ENCODE measurements at places on chromosomes 2 and 18.

DNA sequence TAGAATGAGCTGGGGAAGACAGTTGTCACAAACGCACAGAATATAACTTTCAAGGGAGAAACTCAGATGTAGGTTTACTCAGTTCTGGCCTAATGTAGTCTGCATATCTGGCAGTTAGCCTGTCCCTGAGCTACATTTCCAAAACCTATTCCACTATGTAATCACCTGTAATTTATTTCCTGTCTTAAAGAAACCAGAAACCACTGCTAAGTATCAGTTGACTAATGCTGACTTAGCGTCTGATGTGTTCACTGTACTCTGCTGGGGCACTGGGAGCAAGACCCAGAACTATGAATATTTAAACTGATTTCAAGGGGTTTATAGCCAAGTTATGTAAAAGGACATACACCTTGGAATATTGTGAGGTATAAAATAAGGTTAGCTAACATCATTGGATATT, 1995.2 kb upstream of the PIK3C3 start:
- DNase-seq: no peak

DNA sequence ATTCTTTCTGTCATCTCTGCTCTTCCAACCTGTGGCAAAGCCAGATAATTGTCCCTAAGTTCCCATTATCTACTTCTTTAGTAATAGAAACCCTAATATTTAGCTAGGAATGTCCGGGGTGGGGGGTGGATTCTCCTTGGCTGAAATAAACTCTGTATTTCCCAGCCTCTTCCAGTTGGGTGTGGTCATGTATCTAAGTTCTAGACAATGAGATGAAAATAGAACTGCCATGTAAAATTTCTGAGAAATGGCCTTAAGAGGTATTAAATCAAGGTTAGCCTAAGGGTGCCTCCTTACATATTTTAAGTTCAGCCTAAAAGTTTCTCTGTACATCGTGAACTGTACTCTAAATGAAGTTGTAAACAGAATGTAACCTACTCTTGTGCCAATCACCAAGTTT, 39.5 kb downstream of the MAIP1 start:
- no peak for DNase-seq

GRCh38 chr2:162243715-162244114, 470 bp upstream of the FAP start:
- no peak for DNase-seq

- DNase-seq: no peak
Observed at GRCh38 chr18:30361864-30362540, 680.5 kb downstream of the DSC3 start.

- DNase-seq: no peak
Observed at GRCh38 chr18:32668956-32669355, 103.9 kb downstream of the KLHL14 start.

- no peak for DNase-seq
Observed at GRCh38 chr2:70639841-70640436, 86.3 kb upstream of the TGFA start.

DNA sequence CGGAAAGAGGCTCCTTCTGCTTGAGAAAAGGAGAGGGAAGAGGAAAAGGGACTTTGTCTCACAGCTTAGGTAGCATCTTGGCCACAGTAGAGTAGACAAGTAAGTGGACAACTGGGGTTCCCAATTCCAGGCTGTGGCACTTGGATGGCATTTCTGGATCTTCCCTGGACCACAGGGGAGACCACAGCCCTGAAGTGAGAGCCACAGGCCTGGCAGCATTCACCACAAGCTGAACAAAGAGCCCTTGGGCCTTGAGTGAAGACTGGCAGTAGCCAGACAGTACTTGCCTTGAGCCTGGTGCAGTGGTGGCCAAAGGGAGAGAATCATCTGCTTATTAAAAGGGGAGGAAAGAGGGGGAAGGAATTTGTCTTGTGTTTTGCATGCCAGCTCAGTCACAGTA, 226.1 kb upstream of the KLHL14 start:
- no peak for DNase-seq

GRCh38 chr2:100639588-100640390, 77.0 kb downstream of the PDCL3 start:
- no peak for DNase-seq

GRCh38 chr2:95399061-95399460, 3.4 kb upstream of the FAHD2A start:
- no peak for DNase-seq

GRCh38 chr2:8391584-8391983, 290.3 kb upstream of the ID2 start:
- no peak for DNase-seq

DNA sequence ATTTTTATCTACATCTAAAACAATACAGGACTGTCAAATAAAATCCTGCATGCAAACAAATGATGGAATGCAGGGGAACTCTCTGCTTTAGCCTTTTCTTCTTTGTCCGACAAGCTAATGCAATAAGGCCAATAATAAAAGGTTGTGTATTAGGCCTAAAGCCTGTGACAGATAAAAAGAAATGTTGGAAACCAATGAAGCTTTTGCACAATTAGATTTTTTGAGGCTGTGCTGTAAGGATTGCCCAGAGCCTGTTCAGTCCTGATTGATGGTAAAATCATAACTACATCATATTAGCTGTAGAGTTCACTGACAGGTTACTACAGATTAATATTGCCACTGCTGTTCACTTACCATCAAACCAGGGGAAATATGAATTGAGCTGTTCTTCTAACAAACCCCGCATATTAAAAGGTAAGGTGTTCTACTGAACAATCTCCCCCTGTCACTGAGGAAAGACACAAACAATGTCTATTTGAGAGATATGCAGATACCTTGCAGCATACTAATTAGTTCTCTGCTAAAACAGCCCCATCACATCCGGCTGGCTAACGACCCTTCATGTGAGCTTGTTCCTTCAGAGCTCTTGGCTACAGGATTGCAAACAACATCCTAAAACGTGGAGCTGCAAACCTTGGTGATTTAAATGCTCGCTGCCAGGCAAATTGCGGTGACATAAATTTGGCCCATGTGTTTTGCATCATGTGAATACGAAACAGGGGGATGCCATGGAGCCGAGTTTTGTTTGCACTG, 305.4 kb downstream of the MTX2 start:
- no peak for DNase-seq

- no peak for DNase-seq
Observed at GRCh38 chr2:236947896-236948295, 137.8 kb upstream of the COPS8 start.

- DNase-seq: peak; percentile 68
Observed at GRCh38 chr2:215367662-215368492, 56.0 kb downstream of the ATIC start.

DNA sequence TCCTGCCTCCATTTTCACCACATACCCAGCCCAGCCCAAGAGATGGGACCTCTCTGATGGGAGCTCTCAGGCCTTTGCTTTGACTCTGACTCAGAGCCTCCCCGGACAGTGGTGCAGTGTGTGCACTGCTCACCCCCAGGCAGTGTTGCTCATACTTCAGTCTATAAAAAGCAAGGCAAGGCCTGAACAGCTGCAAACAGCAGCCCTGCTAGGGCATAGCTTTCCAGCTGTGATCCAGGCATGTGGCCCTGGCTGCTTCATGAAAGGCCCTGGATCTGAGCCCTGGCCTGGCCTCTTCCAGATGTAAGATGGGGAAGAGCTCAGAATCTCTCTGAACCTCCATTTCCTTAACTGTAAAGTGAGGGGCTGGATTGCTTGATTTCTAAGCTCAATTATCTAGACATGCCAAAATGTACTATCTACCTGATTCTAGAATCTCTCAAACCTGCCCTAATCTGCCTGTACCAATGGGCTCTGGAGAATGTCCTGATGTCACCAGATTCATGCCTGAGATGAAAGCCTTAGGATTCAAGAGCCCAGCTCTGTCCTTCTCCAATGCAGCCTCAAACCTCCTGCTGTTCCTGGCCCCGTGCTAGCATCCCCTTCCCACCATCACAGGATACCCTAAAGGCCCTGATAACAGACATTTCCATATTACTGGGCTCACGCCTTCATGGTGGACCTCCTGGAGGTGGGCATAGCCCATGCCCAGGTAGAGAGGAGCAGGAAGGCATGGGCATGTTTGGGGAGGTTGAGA, 206.9 kb downstream of the ARL4C start:
- DNase-seq: peak; percentile 76

GRCh38 chr2:47300081-47300480, 102.9 kb upstream of the MSH2 start:
- DNase-seq: no peak

- no peak for DNase-seq
Observed at GRCh38 chr2:102318437-102318836, 7.1 kb downstream of the IL1RL1 start.

GRCh38 chr18:54776282-54776977, 51.8 kb upstream of the RAB27B start:
- peak; percentile 98 for DNase-seq

- DNase-seq: no peak
Observed at GRCh38 chr2:191907545-191907944, 60.7 kb upstream of the CAVIN2 start.

DNA sequence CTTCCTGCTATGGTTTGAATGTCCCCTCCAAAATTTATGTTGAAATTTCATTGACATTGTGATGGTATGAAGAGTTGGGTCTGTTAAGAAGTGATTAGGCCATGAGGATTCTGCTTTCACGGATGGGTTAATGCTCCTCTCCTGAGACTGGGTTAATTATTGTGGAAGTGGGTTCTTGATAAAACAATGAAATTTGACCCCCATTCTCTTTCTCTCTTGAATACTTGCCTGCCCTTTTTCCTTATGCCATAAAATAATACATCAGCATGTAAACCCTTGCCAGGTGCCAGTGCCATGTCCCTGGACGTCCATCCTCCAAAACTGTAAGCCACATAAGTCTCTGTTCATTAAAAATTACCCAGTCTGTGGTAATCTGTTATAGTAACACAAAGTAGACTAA, 352.8 kb downstream of the LRRTM4 start:
- DNase-seq: no peak

- no peak for DNase-seq
Observed at GRCh38 chr2:171084128-171084527, 76.6 kb downstream of the TLK1 start.

- peak; percentile 64 for DNase-seq
Observed at GRCh38 chr2:214076527-214076926, 334.3 kb upstream of the VWC2L start.

DNA sequence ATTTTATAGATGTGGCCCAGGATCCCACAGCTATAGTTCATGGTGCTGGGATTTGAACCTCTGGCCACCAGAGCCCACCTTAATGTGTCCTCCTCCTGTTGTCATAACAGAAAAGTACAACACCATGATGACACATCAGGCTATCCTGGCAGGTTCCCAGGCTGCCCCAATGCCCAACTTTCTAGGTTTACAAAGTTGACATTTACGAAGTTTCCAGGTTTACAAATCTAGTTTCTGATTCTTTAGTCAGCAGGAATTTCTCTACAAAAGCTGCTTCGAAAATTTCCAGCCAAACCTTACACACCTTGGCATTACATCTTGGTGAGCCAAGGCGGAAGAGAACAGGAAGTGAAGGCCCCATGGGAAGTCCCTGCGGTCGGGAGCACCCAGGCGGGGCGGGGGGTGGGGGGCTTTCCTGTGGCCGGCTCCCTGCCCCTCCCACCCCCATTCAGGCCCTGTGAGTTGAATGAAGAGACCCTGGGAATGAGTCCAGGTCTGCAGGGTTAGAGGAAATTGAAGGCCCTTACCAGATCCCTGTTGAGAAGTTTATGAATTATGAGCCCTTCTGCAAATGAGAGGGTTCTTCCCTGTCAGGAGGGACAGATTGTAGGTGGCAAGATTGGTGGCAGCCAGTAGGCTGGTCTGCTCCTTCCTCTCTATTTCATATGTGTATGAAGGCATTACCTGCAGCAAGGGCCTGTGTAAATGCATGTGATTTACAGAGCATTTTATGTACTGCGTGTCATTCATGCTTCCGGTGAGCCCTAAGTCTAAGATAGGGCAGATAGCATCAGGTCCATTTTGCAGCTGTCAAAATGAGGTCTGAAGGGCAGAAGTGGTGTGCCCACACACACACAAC, 11.1 kb upstream of the IL1RN start:
- DNase-seq: no peak

GRCh38 chr2:10620481-10620880, 69.3 kb downstream of the NOL10 start:
- DNase-seq: peak; percentile 82

DNA sequence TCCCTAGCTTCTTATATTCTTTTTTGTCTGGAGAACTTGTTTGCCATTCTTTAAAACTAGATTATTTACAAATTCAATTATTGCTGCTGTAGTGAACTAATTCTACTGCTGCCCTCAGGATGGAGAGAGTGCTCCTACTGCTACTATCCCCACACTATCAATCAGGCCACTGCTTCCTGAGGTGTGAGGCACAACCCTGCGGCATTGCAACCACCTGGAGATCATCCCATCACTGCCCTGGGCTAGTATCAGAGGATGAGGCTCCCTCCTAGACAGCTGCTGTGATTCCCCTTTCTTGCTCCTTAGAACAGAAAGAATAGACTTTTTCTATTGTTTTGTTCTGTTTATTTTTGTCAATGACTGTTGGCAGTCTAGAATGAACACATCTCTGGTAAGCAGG, 146.6 kb downstream of the CDH19 start:
- no peak for DNase-seq

- DNase-seq: peak; percentile 50
Observed at GRCh38 chr2:42722320-42723190, 41.4 kb downstream of the OXER1 start.

DNA sequence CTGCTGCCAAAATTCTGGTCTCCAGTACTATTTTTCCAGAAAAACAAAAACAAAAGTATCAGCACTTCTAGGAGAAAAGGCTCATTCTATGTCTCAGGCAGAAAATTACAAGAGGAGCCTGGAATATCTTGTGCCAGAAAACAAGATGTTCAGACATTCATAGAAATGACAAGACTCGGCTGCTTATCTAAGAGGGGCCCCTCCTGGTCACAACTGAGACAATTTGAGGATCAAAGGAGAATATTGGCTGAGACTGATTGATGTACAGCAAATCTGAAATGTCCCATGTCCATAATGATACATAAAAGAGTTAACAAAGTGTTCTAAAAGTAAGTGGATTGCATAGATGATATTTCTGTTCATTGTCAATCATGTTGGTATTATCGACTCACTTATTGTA, 2.4 kb upstream of the RPS7 start:
- no peak for DNase-seq

GRCh38 chr2:183035954-183036669, 2.1 kb downstream of the NCKAP1 start:
- DNase-seq: no peak

DNA sequence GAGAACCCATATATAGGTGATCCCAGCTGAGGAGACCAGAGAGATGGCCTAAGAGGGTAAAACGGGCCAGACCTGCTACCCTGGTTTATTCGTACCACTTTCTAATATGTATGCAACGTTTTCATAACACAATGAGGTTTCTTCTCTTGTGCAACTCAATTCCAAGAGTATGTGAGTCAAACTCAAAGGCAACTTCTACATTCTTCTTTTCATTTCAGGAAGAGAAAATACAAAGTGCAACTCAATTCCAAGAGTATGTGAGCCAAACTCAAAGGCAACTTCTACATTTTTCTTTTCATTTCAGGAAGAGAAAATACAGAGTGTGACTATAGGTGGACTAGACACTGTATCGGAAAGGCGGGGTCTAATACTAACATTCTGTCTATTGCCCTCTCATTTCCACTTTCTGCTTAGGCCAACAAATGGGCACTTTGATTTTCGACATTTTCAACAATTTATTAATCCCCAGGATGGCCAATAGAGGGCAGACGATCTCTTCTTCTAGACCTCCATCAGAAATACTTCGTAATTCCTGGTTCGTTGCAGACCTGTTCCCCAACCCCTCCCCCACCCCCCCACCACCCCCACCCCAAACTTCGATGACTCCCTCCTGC, 3.7 kb upstream of the CRIM1 start:
- DNase-seq: peak; percentile 67

GRCh38 chr2:102449370-102449974, 23.6 kb upstream of the SLC9A4 start:
- peak; percentile 32 for DNase-seq

Data from EL (cell line).